ENCODE measurements at places on chromosomes 4 and X.

- DNase-seq, result no peak
Measured at GRCh38 chr4:89177807-89178206, 66.5 kb downstream of the TIGD2 start.

DNA sequence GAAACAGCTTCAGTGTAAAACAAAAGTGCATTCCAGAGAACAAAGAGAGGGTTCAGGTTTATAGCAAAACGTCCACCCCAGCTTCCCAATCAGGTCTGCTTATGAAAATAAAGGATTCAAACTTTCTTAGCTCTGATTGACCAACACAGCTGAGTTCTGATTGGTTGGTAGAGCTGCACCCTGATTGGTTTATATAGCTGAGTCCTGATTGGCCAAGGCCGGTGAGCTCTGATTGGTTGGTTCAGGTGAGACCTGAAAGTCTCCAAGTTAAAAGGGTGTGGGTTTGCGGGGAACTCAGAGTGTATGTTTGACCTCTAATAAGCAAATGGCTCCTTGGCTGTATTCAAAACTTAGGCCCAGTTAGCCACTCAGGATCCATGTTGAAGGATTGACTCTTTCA, 20.9 kb downstream of the CLRN2 start:
- DNase-seq, result no peak

GRCh38 chrX:132834109-132834508, 124.3 kb downstream of the HS6ST2 start:
- no peak for DNase-seq

- DNase-seq, result no peak
Measured at GRCh38 chrX:30863974-30864373, 25.1 kb downstream of the TAB3 start.

DNA sequence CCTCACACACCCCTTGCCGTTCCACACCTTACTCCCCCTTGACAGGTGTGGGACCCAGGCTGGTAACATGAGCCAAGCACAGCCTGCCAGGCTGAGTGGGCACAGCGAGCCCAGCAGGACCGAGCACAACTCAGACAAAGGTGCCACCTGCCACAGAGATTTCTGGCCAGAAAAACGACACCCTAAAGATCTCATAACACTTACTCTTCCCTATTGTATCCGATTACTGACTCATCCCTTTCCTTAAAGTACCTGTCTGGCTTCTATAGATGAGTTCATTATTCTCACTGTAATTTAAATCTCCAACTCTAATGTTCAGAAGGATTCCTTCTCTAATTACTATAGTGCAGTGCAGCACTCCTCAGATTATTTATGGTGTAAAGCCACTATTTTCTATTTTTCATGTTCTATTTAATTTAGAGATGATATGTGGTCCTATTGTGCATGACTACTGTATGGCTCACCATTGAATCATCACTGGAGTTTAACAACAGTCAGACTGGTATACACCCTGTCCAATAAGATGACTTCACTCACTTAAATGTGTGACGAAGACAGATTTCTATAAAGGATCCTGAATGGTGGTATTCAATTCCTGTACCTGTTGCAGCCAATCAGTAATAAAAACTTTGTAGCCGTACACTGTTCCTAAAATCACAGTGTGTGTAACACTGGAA, 7.6 kb upstream of the SYTL5 start:
- no peak for DNase-seq

DNA sequence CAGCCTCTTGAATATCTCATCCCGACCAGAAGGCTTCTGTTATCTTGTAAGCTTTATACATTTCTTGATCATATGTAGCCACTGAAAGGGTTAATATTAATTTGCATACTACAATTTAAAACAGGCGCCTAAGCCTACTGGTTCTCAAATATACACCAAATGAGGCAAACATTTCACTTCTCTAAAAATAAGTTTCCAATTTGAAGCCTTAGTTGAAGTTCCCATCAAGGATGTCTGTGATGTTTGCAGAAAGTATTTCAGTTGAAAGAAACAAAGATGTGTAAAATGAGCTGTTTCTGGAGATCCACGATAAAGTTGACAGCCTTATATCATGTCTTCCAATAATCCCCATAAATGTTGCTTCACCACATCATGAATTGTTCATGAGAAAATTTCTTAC, 70.6 kb downstream of the KIT start:
- DNase-seq, result no peak

DNA sequence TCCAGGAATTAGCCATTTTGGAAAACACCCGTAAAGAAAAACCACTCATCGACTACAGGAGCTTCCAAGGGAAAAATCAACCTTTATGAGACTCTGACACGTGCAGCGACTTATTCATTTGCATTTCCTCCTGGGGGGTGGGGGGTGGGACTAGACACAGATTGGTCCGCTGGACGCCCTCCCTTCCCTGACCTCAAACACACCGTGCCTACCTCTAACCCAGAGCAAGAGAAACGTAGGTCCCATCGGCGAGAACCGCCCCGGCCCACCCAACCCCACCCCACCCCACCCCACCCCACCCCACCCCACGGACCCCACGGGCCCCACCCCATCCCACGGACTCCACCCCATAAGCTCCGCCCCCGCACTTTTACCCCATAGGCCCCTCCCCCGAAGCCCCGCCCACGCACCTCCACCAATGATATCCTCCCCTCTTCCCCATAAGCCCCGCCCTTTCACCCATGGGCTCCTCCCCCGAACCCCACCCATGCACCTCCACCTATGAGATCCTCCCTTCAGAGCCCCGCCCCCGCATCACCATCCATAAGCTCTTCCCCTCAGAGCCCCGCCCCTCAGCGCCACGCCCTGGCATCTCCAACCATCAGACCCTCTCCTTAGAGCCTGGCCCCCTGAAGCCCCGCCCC, 1.1 kb downstream of the GTPBP6 start:
- DNase-seq, result no peak

DNA sequence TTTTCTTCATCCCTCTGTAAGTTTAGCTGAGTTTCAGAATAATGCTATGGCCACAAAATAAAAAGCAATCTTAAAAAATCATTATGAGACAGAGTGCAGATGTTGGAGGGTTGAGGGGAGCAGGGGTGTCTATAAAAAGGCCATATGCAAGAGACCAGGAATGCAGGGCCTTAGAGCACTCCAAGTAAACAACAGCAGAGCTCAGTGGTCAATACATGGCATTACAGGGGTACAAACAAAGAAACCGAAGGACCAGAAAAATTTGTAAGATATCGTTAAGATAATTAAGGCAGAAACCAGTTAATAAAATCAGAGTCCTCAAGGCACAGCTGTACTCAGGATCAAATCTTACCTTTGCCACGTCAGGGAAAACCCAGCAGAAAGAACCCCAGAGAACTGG, 28.4 kb upstream of the NDST3 start:
- no peak for DNase-seq

- DNase-seq, result no peak
Measured at GRCh38 chrX:1094566-1095333, 117.7 kb downstream of the CRLF2 start.

- no peak for DNase-seq
Measured at GRCh38 chrX:127259742-127260141, 440.2 kb downstream of the PRR32 start.

- DNase-seq, result no peak
Measured at GRCh38 chr4:6549445-6549844, 25.5 kb upstream of the MAN2B2 start.

- no peak for DNase-seq
Measured at GRCh38 chr4:36226430-36227227, 17.7 kb downstream of the ARAP2 start.

DNA sequence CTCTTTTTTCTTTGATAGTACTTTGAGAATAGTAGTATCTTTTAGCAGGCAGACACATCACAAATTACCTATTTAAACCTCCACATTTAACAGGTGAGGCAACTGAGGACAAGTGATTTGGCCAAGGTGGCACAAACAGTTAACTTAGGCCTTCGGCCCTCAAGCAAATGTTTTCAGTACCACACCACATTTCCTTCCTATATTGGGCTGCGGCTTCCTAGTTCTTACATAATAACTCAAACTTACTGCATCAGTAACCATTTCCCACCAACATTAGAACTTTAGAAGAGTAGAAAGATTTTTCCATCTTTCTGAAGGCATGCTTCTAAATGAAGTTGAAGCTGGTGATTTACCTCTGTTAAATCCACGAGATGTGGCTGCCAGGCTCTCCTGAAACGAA, 63.2 kb upstream of the SLC4A4 start:
- DNase-seq, result no peak

- no peak for DNase-seq
Measured at GRCh38 chr4:54433686-54434085, 204.6 kb downstream of the PDGFRA start.

DNA sequence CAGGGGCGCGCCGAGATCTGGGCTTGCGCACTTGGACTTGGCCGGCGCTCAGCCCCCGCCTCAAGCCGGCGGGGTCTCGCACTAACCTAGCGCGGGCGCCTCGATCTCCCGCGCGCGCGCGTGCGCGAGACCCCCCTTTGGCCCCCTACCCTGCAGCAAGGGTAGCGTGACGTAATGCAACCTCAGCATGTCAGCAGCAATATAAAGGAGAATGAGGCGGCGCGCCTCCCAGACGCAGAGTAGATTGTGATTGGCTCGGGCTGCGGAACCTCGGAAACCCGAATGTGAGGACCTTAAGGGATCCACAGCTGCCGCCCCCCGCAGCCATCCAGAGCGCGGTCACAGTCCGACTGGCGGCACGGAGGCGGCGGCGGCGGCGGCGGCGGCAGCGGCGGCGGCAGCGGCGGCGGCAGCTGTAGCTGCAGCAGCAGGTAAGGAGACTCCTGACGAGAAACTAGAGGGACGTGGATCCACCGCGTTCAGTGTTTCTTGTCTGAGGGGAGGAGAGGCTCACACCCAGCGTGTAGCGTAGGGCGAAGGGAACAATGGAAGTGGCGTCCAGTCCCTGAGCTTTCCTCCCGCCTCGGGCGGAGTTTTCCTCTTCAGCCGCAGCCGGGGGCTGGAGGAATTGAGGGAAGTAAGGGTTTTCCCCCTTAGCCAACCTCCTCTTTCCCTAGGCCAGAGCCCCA, at the start of the genes SATL1 and ZNF711:
Gene SATL1, minus strand, starts transcription at position 19 of the 689 bp plus-strand sequence. CDS start 134,811 bp downstream, outside the sequence.
Gene ZNF711, plus strand, starts transcription at position 231 of the 689 bp plus-strand sequence. CDS start 3,582 bp downstream, outside the sequence.
- no peak for DNase-seq

- no peak for DNase-seq
Measured at GRCh38 chr4:80011636-80012236, 61.3 kb downstream of the ANTXR2 start.

- DNase-seq, result no peak
Measured at GRCh38 chr4:73446336-73446938, 10.4 kb downstream of the AFP start.

DNA sequence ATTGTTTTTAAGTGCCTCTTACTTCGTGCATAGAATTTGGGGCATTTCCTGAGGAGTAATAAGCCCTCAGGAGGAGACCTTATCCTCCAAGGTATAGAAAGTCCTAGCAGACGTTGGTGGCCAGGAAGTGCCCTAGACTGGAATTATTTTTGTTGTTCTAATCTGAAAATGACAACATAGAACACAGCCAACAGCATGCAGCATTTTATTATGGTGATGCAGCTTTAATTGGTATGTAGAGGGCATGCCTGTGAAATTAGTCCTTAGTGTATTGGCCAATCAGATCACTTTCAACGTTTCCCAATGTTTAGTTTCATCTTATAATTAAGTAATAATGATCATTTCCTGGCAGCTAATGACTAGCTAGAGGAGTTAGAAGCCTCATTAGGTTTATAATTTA, 199.2 kb downstream of the SHROOM3 start:
- no peak for DNase-seq

GRCh38 chr4:145694929-145695328, 15.0 kb downstream of the C4orf51 start:
- no peak for DNase-seq

DNA sequence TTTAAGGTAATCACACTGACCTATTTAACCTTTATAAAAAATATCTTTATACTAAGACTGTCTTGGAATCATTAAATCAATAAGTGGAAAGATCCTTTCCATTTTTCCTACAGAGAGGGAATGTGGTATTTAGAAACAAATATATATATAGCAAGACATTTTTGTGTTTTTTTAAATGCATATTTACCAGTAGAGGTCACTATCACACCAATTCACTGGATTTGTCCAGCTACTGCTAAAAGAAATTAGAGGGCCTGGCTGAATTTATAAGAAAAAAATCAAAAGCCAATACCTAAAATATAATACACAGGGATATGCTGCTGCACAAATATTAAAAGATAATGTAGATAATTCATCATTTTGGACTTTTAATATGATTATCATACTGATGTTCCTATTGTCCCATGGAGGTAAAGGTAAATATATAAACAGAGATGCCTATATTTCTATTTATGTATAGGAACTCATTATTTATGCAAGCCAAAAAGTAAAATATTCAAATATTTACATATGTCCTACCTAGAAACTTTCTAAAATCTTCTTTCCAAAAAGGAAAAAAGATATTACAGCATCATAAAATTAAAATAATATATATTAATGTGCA, 69.5 kb downstream of the PDE5A start:
- DNase-seq, result no peak

- DNase-seq, result no peak
Measured at GRCh38 chrX:46713672-46714490, 45.0 kb downstream of the SLC9A7 start.

GRCh38 chrX:137695417-137695816, 129.5 kb downstream of the ZIC3 start:
- DNase-seq, result no peak

- DNase-seq, result no peak
Measured at GRCh38 chr4:56619816-56620215, 61.3 kb downstream of the HOPX start.

DNA sequence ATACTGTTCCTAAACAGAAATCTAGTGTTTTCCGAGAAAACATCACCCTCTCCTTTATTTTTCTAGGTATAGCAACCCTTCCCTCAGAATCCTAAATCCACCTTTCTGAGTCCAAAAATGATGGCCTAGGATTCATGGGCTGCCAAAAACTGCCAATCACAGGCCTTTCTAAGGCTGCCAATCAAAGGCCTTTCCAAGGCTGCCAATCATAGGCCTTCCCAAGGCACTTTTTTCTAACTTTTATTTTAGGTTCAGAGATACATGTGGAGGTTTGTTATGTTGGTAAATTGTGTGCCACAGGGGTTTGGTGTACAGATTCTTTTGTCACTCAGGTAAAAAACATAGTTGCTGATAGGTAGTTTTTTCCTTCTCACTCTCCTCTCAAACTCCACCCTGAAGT, 673.7 kb downstream of the FAT4 start:
- no peak for DNase-seq

DNA sequence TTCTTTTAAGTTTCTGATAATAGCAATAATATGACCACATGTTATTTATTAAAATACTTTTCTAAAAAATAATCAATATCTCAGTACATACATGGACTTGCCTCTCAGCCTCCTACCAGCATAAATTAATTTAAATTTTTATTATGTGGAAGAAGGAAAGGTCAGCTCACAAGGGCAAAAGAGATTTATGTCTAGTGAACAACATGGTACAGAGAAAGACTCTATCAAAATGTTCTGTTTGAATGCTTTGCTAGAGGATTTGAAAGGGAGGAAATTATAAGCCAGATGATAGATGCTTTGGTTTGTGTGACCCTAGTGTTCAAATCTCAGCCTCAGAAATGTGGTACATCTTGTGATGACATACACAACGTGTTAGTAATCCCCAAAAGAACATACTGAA, 94.3 kb downstream of the DKK2 start:
- DNase-seq, result no peak
